Vagina (tissue), 2 donors: ENCODE measurements at places on chromosomes 16 and 17. TPM values are rescaled to one million over a fixed set of nuclear protein-coding genes. Genes with fewer than 3 reads are reported as not detected.

Gene GFAP
- not detected for total RNA-seq

GRCh38 chr17:39376434-39376833, 25.0 kb downstream of the FBXL20 start:
- no peaks in the 10 kb centered on the region for H3K27me3 ChIP-seq
- H3K36me3 ChIP-seq, result no peaks in the 10 kb centered on the region
- H3K27ac ChIP-seq, result no peak overlapping the region
- peaks cover 25% of the 10 kb centered on the region for H3K4me1 ChIP-seq

GRCh38 chr16:88086571-88087516, 135.6 kb downstream of the BANP start:
- no peak for DNase-seq
- no peaks in the 10 kb centered on the region for H3K27me3 ChIP-seq
- no peak overlapping the region for H3K4me3 ChIP-seq
- H3K4me1 ChIP-seq, result peaks cover 14% of the 10 kb centered on the region
- H3K27ac ChIP-seq, result peak overlapping the region; percentile 82

Gene SLC9A5
- 0.49 TPM for total RNA-seq

DNA sequence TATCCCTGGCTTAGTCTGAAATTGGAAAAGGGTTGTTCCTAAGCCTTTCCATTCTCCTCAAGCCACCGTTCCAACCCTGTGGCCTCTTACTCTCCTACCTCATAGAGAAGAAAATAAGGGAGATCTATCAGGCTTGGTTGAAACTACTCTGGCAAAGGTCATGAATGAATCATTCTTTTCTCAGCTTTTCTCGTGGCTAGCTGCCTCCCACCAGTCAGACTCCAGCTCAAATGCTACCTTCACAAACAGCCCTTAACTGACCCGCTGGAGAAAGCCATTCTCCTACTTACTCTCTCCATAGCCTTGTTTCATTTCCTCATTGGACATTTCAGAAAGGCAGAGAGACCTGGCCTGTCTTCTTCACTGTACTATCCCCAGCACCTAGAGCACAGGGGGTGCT, 8.9 kb downstream of the MYH10 start:
- no peak for DNase-seq
- H3K27ac ChIP-seq, result no peak overlapping the region
- H3K27me3 ChIP-seq, result no peaks in the 10 kb centered on the region
- H3K4me1 ChIP-seq, result no peaks in the 10 kb centered on the region

DNA sequence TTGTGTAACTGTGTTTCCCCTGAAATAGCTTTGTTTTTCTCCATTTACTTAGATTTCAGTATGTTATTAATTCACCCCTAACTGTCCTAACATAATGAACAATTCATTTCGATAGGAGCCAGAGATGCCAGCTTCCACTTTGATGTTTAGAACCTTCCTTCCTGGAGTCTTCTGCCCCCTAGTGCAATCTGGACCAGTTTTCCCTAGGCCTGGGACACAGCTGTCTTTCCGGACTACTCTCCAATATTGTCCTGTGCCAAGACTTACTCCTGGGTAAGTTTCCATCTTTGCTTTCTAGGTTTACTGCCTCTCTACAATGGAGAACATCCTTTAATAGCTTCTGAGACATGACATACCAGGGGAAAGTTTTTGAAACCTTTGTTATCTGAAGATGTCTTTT, 12.8 kb downstream of the RECQL5 start:
- H3K27ac ChIP-seq, result no peak overlapping the region
- H3K36me3 ChIP-seq, result peaks cover 25% of the 10 kb centered on the region
- DNase-seq, result no peak
- H3K4me1 ChIP-seq, result no peaks in the 10 kb centered on the region

DNA sequence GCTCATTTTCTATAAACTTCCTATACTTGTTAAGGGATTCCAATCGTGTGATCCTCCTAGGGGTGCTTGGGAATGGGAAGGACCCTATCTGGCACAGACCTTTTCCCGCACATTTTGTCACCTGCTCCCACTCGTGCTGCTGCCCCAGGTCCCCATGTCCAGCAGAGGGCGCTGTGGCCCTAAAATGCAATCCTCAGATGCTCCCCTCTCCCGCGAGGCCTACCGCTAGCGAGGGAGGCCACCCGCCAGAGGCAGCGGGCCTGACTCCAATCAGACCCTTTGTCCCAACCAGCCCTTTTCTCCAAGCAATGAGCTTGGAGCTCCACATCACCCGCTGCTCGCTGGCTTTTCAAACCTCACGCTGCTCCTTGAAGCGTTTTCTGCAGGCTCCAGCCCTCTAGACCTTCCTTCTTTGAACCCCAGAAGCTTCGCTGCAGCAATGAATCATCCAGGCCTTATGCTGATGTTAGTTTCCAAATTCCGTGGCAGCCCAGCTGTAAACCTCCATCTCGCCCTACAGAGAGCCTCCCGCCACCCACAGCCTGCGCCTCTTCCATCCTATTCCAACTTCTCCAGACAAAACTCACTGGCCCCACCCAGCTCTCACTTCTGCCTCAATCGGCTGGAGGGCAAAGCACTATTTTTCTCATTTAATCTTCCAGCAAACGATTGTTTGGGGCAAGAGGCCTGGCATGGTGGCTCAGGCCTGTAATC, 23.6 kb upstream of the FZD2 start:
- H3K27ac ChIP-seq, result peak overlapping the region; percentile 74
- DNase-seq, result no peak
- H3K4me3 ChIP-seq, result peak overlapping the region; percentile 36
- H3K4me1 ChIP-seq, result peaks cover 10% of the 10 kb centered on the region
- no peaks in the 10 kb centered on the region for H3K27me3 ChIP-seq
- no peaks in the 10 kb centered on the region for H3K36me3 ChIP-seq

- H3K4me1 ChIP-seq, result peaks cover 6% of the 10 kb centered on the region
- H3K27ac ChIP-seq, result peak overlapping the region; percentile 53
Measured at GRCh38 chr17:35541434-35541833, 4.0 kb upstream of the SLFN12L start.

Gene PHKB
- total RNA-seq, result 64.8 TPM

Gene HIGD1B
- not detected for total RNA-seq

- H3K36me3 ChIP-seq, result no peaks in the 10 kb centered on the region
- H3K4me3 ChIP-seq, result no peak overlapping the region
- no peaks in the 10 kb centered on the region for H3K27me3 ChIP-seq
- H3K4me1 ChIP-seq, result peaks cover 26% of the 10 kb centered on the region
- DNase-seq, result no peak
Measured at GRCh38 chr17:77615703-77616253, 342.7 kb upstream of the TNRC6C start.

DNA sequence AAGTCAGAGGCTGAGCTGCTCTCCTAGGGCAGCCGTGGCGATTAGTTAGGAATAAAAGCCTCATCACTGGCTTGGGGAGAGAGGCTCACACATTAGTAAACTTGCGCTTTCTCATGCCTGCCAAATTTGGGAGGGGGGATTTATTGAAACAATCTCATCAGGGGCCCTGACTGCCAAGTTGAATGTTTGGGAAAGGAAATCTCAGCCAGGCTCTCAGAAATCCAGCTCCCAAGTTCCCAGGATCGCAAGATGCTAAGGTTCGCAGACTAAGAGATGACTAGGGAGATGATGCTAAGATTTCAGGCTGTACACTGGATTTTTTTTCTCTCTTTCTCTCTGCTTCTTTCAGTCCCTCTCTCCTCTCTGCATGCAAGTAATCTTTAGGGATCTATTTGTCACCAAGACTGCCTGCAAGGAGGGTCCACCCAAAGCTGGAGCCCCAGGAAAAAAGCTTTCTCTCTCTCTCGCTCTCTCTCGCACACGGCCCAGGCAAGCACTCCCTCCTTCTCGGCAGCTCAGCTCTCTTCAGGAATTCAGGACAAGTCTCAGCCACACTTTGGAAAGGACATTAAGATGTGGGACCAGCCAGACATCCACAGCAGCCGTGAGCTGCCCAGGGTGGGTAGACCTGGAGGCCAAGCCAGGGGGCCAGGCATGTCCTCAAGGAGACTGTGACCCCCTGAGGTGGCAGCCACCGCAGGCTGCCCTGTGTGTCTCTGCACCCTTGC, 1.4 kb downstream of the GPR139 start:
- peak; percentile 81 for DNase-seq
- no peak overlapping the region for H3K27ac ChIP-seq
- H3K4me1 ChIP-seq, result no peaks in the 10 kb centered on the region
- H3K4me3 ChIP-seq, result no peak overlapping the region

GRCh38 chr16:10876799-10877341, at the start of gene CIITA:
Gene CIITA, plus strand, starts transcription at chr16:10877202. Its CDS starts 129 bp downstream, at chr16:10877331.
- H3K36me3 ChIP-seq, result no peaks in the 10 kb centered on the region
- peaks cover 17% of the 10 kb centered on the region for H3K4me1 ChIP-seq
- H3K27ac ChIP-seq, result no peak within 1 kb of the TSS
- no peaks in the 10 kb centered on the region for H3K27me3 ChIP-seq
- peak within 1 kb of the TSS; percentile 3 for H3K4me3 ChIP-seq
- no peak for DNase-seq

Gene RHBDL3
- 1.7 TPM for total RNA-seq

DNA sequence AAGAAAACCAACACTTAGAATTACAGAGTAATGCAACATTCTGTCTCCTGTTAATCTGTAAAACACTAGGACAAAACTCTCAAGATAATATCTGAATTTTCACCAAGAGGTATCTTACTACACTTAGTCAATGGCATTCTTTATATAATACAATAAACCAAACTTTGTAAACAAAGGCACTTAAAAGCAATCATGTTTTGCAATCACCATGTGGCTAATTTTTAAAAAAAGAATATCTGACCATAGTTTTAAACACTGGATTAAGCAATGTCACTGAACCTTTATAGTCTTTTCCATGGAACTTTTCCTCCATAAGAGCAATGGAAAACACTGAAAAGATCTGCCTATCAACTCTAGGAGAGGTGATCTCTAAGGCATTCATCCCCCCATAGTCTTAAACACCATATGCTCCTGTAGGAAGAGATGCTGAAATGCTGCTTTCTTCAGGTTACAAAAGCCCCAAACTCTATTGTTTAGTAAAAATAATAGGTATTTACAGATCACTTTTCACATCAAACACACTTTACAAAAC, 144.2 kb upstream of the CORO6 start:
- no peak overlapping the region for H3K4me3 ChIP-seq
- DNase-seq, result no peak
- no peaks in the 10 kb centered on the region for H3K27me3 ChIP-seq
- no peaks in the 10 kb centered on the region for H3K36me3 ChIP-seq
- no peaks in the 10 kb centered on the region for H3K4me1 ChIP-seq

DNA sequence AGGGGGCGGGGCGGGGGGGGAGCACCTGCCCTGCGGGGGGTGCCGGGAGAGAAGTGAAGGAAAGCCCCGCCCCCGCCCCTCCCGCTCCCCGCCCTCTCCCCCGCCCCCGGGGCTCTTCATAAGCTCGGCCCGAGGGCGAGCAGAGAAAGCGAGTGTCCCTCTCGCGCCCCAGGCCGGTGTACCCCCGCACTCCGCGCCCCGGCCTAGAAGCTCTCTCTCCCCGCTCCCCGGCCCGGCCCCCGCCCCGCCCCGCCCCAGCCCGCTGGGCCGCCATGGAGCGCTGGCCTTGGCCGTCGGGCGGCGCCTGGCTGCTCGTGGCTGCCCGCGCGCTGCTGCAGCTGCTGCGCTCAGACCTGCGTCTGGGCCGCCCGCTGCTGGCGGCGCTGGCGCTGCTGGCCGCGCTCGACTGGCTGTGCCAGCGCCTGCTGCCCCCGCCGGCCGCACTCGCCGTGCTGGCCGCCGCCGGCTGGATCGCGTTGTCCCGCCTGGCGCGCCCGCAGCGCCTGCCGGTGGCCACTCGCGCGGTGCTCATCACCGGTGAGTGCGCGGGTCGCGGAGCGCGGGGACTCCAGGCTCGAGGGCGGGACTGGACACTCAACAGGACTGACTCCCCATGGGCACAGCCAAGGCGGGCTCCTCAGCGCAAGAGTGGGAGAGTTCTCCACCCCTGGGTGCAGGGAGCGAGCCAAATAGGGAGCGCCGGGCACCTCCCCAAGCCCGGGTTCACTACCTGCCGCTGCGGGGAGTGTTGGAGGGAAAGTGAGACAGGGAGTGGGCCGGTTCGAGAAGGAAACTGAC, at the start of gene HSD11B2:
Gene HSD11B2 (plus strand): TSS at position 145 of the 798 bp plus-strand sequence. CDS start 128 bp downstream, at position 273.
- peak within 1 kb of the TSS; percentile 78 for H3K27ac ChIP-seq
- peaks cover 67% of the 10 kb centered on the region for H3K4me1 ChIP-seq
- no peaks in the 10 kb centered on the region for H3K36me3 ChIP-seq
- H3K27me3 ChIP-seq, result no peaks in the 10 kb centered on the region

DNA sequence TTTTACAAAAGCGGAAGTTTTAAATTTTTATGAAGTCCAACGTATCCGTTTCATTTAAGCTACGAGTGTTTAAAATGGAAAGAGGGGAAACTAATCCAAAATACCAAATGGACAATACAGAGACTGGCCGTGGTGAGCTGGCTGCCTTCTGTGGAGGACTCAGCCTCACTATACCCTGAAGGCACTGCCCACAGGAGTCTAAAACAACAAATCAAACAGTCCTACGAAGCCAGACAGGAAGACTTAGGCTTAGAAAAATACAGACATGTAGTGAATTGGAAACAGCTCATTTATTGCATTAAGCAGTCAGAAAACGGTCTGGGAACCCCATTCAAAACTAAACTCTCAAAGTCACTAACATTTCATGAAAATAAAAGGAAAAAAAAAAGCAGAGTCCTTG, 75.1 kb downstream of the CYTH1 start:
- no peaks in the 10 kb centered on the region for H3K27me3 ChIP-seq
- no peak overlapping the region for H3K27ac ChIP-seq
- DNase-seq, result no peak
- H3K4me1 ChIP-seq, result peaks cover 21% of the 10 kb centered on the region

DNA sequence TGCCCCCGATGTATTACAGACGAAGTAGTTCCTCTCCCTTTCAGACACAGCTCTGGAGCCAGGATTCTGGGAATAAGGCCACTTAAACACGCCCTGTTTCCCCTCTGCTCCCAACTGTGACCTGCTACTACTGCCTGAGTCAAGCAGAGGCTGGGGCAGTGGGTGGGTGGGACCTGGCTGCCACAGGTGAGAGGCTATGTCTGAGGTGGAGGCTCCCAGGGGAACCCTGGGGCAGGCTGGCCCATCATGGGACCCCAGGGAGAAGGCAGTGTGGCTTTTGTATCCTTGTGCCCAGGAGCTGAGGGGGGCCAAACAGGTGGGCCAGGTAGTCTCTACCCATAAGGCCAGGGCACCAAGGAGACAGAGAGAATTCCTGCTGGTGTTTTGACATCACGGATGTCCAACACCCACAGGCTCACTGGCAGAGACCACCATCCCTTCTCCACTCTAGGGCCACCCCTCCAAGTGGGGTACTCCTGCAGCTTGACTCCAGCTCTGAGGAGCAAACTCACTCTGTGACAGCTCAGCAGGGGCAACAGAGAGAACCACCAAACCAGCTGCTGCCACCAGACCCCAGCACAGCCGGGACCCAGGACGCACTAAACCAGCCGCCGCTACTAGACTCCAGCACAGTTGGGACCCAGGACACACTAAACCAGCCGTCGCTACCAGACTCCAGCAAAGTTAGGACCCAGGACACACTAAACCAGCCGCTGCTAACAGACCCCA, 105.3 kb upstream of the SMURF2 start:
- DNase-seq, result no peak
- H3K36me3 ChIP-seq, result no peaks in the 10 kb centered on the region
- H3K27me3 ChIP-seq, result no peaks in the 10 kb centered on the region
- H3K4me1 ChIP-seq, result no peaks in the 10 kb centered on the region

Gene OR1A2
- total RNA-seq, result not detected

- no peaks in the 10 kb centered on the region for H3K27me3 ChIP-seq
- H3K36me3 ChIP-seq, result no peaks in the 10 kb centered on the region
- DNase-seq, result no peak
- H3K27ac ChIP-seq, result no peak overlapping the region
- no peak overlapping the region for H3K4me3 ChIP-seq
Measured at GRCh38 chr17:76716839-76717215, 6.1 kb upstream of the MXRA7 start.
